ENCODE measurements at places on chromosomes 12 and 14.

DNA sequence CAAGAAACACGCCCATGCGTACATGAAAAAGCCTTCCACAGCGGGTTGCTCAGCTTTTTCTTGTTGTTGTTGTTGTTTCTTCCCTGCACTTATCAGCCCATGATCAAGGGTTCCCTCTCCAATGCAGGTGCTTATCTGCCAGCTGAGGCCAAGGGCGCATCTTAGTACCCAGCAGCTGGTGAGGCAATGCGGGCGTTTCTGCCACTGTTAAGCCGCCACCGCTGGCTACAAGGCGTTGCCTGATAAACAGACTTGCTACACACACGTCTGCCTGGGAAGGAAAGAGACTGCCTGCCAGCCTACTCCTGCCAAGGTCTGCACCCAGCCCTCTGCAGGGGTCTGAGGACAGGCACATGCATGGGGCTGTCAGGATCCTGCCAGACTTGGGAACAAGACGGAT lies 345.9 kb downstream of the BCL11B start:
- DNase-seq, result no peak

DNA sequence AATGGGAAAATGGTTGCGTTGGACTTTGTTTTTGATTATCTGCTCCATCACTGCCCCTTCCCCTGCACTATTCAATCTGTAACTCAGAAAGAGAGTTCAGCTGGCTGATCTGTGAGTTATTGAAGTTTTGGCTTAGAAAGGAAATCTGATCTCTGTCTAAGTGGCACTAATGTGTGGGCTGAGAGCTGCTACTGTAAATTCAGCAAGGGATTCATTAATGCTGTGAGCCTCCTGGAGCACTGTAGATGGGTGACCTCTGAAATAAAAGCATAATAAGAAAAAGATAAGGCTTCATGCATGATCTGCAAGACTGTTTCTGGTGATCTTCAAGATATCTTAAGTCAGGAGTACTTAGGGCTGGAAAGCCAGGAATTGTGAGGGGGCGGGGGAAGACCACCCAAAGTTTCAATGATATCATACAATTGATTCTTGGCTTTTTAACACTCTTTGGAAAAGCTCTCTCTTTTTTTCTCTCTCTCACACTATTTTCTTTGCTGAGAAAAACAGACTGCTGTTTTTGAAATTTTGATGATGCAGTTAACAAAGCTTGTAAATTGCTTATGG lies 101.1 kb downstream of the C12orf75 start:
- DNase-seq, result no peak

- DNase-seq, result no peak
Observed at GRCh38 chr12:109987615-109988014, 8.6 kb downstream of the GIT2 start.

DNA sequence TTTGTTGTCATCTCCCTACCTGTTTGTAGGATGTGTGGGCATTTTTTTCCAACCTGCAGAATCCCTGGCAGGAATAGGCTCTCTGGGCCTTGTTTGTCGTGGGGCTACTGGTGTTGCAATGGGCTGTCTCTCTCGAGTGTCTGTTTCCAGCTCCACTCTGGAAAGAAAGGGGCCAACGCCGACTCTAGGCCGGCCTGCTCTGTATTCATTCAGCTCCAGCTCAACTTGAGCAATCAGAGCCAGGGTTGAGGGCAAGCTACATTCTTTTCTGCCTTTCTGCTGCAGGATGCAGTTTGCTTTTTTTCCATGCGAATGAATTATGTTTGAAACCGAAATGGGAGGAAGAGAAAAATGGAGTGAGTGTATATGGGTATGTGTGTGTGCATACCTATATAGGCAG lies 2.3 kb downstream of the JDP2 start:
- no peak for DNase-seq

DNA sequence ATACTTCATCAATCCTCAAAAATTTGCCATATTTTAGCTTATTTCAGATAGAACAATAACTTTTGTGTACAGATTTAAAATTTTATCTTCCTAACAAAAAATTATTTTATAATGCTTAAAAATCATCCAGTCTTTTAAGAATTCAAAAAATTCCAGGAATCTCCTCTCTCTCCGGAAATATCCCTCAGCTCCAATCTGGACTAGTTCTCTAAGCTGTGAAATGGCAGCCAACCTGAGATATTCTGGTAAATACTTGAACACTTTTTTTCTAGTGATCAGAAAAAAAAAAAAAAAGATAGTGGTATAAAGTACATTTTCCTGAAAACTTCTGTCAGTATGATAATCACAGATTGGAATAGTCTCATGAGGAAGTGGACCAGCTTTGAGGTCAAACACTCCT lies 57.6 kb downstream of the SSPN start:
- no peak for DNase-seq

DNA sequence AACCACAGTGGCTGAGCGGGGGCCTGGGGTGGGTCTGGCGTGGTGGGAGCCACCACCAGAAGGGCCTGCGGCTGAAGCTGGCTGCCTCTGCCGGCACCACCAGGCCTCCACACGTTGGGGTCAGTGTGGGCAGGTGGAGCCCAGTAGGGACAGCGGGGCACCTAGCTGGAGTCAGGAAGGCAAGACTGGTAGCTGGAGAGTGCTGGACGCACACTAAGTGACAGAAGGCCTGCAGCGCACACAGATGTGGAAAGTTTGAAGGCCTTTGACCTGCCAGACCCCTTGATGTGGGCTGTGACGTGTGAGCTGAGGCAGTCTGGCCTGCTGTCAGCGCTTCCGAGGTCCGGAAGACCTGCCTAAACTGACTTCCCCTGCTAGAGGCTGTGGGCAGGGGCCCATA lies 26.3 kb downstream of the RIN3 start:
- no peak for DNase-seq

GRCh38 chr12:104653730-104654664 lies 197.2 kb downstream of the CHST11 start:
- DNase-seq, result no peak

DNA sequence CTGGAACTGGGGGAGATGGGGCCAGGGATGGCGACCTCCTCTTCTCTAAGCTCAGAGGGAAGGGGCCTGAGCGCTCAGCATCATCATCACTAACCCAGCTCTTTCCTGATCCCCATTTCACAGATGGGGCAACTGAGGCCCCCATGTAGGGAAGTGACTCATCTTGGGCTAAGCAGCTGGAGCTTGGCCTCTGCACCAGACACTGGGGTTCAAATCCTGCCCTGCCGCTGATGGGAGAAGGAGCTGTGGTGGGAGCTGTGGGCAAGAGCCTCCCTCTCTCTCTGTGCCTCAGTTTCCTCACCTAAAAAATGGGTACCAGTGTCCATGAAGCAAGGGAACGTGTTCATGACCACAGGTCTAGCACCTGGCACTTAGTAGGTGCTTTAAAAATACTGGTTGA lies 2.6 kb upstream of the TRPV4 start:
- DNase-seq, result no peak

DNA sequence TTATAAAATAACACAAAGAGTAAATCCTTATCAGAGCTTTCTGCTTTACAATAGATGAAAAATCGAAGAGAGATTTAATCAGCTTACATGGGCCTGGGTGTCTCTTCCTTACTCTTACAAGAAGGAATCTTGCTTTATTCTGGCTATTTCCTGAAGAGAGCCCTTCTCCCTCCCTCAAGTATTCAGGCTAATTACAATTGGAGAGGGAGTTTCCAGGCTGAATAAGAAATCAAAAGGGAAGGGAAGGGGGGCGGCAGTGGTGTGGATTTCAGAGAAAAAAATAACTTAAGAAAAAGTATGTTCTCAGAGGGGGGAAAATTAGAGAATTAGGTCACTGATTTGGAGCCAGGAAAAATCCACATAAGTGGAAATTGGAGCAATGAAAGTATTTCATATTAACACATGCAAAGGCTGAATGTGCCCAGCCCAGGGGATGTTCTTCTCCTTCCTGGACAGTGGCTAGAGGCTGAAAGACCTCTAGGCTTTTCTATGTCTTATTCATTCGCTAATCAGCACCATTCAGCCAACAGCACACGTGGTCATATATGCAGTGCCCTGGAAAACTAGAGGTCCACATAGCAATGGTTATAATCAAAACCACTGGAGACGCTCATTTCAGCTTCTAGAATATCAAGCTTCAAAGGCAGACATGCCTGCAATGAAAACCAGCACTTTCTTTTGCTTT lies 158.9 kb upstream of the BTG1 start:
- no peak for DNase-seq

DNA sequence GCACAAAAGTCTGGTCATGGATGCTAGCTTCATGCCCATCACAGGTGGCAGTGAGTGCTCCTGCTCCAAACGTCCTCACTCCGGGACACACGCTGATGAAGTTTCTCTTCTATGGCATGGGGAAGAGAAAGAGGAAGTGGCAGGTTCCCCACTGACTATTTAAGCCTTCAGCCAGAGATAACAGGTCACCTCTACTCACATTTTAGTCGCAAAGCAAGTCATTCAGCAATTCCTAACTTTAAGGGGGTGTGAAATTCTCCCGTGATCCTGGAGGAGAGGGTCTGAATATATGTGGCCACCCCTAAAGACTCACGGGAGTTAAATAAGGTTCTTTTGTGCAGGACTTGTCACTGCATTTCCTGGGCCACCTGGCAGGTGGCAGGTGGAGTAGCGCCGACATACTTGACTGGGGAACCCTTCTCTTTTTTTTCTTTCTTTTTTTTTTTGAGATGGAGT lies 18.8 kb upstream of the RCOR1 start:
- DNase-seq, result no peak

DNA sequence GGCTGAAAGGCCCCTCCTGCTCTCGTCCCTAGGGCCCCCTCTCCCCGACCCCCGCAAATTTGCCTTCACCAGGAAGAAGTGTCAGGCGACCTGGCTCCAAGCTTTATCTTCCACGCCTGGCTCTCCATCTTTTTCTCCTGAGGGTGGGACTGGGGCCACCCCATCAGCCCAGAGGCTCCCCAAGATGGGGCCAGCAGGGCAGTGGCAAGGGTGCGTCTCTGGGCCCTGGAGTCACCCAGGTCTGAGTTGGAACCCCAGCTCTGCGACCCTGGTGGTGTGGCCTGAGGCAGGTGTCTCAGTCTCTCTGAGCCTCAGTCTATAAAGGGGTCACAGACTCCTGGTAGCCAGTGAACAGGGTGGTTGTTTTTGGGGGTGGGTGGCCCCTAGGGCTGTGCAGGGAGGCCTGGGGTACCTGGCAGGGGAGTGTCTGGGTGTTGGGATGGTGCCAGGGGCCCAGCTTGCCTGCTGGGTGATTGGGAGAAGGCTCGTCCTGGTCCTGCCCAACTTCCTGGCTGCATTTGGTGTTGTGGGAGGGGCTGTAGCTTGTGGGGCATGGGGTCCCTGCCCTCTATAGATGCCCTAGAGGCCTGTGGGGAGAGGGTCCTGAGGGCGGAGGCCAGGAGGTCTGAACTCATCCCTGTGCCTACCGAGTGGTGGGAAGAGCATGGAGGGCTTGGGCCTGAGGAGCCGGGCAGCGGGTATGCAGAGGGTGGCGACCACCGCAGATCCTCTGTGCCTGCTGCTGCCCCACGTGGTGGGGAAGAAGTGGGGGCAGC lies 7.6 kb downstream of the KIF26A start:
- no peak for DNase-seq

DNA sequence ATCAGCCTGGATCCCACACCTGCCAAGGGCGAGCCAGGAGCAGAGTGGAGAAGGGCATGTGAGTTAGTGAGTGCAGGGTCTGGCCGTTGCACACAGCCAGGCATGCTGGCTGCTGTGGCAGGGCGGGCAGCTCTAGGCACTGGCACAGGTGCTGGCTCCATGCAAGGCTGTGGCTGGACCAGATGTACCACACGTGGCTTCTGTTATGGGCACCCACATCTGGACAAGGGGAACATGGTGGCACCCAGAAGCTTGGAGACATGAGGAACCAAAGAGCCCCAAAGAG lies 20.1 kb downstream of the SERPINA3 start:
- no peak for DNase-seq

DNA sequence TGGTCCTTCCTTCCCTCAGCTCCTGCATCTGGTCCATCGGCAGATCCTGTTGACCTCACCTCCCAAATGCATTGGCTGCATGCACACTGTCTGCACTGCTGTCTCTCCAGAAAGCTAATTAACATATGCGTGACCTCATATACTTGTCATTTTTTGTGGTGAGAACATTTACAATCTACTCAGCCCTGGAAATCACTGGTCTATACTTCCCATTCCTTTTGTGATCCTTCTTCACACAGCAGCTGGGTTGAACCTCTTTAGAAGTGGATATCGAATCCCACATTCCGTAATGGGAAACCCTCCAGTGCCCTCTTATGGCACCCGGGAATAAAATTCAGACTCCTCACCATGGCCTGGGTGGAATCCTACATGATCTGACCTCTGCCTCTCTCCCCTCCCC lies 45.0 kb downstream of the SMOC1 start:
- DNase-seq, result no peak

GRCh38 chr12:130879212-130879686 lies 7.4 kb downstream of the RAN start:
- DNase-seq, result no peak

DNA sequence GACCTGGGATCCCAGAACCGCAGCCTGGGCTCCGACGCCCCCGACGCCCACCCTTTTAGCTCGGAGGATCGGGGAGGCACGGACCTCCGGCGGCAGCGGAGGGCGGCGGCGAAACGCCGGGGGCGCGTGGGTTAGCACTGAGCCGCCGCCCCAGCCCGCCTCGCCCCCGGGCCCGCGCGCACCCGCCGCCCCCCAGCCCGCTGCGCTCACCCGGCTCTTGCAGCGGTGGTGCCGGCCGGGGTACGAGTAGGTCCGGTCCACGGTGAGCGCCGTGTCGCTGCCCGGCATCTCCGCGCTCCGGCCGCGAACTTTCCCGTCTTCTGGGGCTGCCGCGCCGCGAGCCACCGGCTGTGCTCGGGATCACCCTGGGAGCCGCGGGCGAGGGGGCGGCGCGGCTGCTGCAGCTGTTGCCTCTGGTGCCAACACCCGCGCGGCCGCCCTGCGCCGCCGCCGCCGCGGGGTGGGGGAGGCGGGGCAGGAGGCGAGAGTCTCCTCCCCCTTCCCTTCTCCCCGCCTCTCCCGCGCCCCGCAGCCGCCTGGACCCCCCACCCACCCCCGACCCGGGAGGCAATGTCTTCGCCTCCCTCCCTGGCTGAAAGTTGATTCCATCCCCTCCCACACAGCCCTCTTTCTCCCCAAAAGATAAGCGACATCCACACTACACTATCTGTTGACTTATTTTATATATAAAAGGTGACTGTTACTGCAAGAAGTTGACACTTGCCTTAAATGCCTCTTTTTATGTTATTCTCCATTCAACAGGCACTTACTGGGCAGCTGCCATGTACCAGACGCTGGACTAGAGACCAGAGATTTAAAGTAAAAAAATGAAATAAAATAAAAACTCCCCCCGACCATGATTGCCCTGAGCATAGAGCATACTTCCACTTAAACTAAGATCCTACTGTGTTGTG lies at the start of gene TMCC3:
Gene TMCC3, minus strand, starts transcription at position 415 of the 914 bp plus-strand sequence. Its CDS starts 127 bp downstream, at position 288.
- DNase-seq, result peak; percentile 35
